Activated T-cell treated with anti-CD3 and anti-CD28 coated beads for 4 hours (primary cell): ENCODE measurements at places on chromosomes 5 and 9.
A peak's percentile ranks its signal among the peaks of the same experiment; 100 is the strongest.

DNA sequence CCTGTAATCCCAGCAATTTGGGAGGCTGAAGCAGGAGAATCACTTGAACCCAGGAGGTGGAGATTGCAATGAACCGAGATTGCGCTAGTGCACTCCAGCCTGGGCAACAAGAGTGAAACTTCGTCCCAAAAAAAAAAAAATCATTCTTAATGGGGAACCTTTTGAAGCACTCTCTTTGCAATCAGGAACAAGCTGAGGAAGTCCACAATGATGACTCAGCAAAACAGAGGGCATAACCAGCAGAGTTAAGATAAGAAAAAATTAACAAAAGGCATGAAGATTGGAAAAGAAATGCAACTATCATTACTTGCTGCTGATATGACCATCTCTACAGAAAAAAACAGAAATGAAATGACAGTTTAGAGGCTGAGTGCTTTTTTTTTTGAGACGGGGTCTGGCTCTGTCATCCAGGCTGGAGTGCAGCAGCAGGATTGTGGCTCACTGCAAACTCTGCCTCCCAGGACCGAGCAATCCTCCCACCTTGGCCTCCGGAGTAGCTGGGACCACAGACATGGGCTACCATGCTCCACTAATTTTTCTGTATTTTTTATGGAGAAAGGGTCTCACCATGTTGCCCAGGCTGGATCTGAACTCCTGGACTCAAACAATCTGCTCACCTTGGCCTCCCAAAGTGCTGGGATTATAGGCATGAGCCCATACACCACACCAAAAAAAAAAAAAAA, 88.0 kb downstream of the FNBP1 start:
- DNase-seq = no peak

DNA sequence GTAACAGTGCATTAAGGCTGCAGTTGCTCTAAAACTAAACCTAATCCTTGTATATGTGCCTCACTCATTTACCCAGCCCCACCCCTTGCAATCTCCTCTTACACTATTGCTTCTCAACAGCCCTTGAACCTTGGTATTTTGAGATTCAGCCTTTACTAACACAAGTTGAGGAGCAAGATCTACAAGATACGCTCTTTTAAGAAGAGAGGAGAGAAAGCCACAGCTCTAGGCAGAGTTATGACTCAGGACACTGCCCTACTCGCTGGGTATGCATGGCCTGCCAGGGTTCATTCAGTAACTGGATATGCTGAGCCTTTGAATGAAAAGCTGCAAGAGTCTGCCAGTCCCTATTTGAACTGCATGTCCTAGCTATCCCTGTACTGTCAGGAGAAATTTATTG, 219.5 kb downstream of the PCSK5 start:
- DNase-seq = no peak

- DNase-seq = no peak
These were observed 31.0 kb downstream of the TTC1 start for GRCh38 chr5:160039810-160040470.

GRCh38 chr9:135095470-135096407, 8.3 kb downstream of the OLFM1 start:
- no peak for DNase-seq

DNA sequence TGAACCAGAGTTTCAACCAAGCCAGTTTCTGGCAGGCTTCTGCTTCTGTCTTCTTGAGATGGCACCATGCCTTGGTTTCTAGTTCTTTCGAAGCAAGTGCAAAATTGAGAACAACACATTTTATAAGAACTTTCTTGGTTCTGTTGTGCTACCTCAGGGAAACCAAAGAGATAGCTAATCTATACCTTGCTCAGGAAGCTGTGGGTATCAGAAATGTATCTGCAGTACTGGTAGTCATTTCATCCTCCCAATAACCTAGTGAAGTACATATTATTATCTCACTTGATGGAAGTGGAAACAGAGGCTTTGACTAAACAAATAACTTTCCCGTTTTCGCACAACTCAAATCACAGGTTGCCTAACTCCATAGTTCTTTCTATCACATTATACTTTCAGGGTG, 246.6 kb downstream of the ENC1 start:
- DNase-seq = no peak

- DNase-seq = no peak
These were observed 714 bp downstream of the SEC24A start for GRCh38 chr5:134649163-134649835.

DNA sequence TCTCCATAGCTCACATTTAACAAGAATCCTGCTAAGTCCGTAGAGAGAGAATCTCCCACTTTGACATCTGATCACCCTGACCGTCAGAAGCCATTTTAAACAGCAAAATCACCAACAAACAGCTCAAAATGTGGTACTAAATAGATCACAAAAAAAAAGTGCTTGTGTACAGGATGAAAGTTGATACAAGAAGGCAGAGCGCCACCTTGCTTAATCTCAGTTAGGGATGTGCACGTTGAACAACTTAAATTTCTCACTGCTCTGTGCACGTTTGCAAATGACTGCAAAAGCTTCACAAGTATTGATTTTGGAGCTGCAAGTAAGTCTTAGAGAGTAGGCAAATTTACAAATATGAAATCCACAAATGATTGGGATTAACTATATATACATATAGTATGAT, 63.1 kb upstream of the NREP start:
- no peak for DNase-seq

- no peak for DNase-seq
These were observed 23.9 kb upstream of the SAP30L start for GRCh38 chr5:154421868-154422267.

GRCh38 chr9:20312732-20313131, 309.6 kb downstream of the MLLT3 start:
- DNase-seq = no peak

GRCh38 chr9:20023961-20024571, 235.2 kb upstream of the SLC24A2 start:
- no peak for DNase-seq

- no peak for DNase-seq
These were observed 63.1 kb downstream of the DOCK8 start for GRCh38 chr9:277601-278295.

GRCh38 chr5:144481861-144482260, 311.2 kb downstream of the KCTD16 start:
- no peak for DNase-seq

DNA sequence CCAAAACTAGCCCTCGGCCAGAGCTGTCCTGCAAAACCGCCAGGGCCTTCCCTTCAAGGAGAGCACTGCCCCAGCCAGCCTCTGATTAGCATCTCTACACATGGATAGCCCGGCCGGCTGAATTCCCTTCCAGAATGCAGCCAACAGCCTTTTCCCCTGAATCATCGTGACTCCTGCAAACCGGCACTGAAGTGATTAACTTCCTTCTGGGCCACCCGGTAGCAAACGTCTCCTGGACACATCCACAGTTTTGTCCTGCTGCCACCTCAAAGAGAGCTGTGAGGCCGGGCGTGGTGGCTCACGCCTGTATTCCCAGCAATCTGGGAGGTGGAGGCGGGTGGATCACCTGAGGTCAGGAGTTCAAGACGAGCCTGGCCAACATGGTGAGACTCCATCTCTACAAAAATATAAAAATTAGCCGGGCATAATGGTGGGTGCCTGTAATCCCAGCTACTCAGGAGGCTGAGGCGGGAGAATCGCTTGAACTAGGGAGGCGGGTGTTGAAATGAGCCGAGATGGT, 21.1 kb upstream of the EEIG1 start:
- DNase-seq = no peak

GRCh38 chr5:14385019-14385418, 196.6 kb upstream of the OTULINL start:
- DNase-seq = no peak

DNA sequence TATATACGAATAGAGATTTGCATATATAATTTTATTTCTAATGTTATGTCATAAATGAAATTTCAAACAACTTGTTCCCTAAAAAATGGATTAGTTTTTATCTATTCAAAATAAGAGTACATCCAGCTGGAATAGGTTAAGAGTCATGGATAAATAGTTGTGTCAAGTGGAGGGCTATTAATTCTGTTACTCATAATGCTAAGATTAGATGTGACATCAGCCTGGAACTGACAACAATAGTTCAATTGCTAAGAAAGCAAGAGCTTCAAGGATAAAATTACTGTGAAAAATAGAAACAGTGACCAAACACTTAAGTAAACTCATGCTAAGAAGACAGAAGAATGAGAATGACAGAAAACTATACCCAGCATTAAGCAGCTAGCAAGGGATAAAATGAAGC, 92.2 kb upstream of the CDH9 start:
- no peak for DNase-seq

GRCh38 chr9:4812858-4813257, 20.1 kb downstream of the RCL1 start:
- no peak for DNase-seq

- DNase-seq = no peak
These were observed 67.4 kb upstream of the SPINK5 start for GRCh38 chr5:147996379-147996778.

DNA sequence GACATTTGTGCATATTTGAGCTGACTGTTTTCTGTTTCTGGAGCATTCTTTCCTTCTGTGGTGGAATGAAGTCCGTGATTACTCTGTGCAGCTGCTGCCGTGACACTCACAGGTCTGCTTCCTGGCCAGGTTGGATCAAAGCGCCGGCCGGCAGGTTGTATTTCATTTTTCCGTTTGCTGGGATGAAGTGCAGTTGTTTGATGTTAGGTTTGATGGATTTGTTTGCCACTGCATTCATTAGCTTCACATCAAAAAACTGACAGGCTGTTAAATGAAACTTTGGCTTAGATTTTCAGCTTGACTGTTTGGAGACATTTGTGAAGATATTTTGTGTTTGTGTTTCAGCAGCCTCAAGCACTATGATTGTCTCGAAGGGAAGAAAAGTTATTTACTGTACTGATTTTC, 140.1 kb downstream of the KDM4C start:
- DNase-seq = no peak

DNA sequence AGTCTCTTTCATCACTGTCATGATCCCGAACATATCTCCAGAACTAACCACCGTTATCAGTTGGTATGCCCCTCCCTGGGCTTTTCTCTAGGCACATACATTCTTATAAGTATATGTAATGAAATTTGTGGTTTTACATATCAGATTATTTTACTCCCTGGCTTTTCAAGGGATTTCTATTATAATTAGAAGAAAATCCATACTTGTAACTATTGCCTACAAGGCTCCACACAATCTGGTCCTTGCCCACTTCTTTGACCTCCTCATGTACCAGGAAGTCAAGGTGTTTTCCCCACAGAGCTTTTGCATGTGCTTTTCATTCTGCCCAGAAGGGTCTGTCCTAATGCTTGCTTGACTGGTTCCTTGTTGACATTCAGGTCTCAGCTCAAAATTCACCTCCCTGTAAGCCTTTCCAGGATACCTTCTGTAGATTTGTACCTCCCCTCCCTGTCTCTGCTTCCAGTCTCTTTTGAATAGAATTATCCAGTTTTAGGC, 33.6 kb upstream of the HSD17B4 start:
- no peak for DNase-seq

DNA sequence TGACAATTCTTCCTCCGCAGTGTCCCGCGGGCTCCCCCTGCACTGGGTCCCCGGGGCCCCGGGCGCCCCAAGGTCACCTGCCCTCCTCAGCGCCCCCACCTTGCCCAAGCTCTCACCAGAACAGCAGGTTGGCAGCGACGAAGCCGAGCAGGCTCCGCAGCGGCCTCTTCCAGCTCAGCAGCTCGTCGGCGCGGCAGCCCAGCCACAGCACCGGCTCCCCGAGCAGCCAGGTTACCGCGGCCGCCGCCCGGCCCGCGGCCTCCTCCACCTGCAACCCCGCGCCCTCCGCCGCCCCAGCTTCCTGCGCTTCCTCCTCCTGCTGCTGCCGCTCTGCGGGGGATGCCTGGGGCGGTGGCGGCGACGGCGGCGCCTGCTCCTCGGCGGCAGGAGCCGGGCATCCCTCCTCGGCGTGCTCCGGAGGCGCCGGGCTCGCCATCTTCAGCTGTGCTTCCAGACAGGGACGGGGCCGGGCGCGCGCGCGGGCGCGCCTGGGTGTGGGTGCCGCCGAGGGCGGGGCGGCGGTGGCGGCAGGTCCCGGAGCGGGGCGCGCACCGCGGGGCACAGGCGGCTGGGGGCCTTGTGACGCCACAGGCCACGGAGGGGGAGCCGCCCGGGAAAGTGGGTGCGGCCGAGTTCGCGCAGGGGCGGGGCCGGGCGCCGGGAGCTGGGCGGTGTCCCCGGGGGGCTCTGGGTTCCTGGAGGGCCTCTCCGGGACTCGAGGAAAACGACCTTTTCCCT, at the start of gene RETREG1:
Gene RETREG1, minus strand, starts transcription at position 462 of the 738 bp plus-strand sequence. Its CDS starts 26 bp downstream, at position 436.
- DNase-seq = peak; percentile 79

DNA sequence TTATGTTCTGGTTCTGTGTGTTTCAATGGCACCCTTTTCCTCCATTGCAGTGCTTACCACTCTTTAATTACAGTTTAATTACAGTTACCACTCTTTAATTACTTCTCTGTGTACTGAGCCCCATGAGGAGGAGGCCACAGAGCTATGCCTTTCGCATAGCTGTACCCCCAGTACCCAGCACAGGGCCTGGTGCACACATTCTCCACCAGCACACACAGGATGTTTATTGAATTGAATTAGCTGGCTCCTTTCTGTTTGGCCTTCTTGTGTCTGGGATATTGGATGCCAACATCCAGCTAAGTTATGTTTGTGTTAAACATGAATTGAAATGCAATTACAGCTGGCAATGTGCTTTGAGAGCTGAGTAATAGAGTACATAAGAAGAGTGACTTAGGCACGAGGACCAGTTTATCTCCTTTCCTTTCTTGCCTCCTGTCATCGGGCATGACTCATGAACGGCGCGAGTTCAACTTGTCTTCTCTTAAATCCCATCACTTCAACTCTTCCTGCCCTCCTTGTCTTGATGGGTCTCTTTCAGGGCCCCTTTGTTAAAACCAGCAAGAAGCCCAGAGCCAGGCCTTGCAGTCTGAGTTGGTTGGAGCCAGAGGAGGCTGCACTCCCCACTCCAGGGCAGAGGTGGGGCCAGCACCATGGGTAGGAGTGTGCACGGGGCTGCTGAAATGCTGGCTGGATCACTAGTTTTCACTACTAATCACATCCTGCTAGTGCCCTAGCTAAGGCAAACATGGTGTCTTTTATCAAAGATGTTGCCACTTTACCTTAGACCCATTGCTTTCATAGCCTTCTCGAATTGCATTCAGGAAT, 37.4 kb downstream of the MVB12B start:
- DNase-seq = no peak

DNA sequence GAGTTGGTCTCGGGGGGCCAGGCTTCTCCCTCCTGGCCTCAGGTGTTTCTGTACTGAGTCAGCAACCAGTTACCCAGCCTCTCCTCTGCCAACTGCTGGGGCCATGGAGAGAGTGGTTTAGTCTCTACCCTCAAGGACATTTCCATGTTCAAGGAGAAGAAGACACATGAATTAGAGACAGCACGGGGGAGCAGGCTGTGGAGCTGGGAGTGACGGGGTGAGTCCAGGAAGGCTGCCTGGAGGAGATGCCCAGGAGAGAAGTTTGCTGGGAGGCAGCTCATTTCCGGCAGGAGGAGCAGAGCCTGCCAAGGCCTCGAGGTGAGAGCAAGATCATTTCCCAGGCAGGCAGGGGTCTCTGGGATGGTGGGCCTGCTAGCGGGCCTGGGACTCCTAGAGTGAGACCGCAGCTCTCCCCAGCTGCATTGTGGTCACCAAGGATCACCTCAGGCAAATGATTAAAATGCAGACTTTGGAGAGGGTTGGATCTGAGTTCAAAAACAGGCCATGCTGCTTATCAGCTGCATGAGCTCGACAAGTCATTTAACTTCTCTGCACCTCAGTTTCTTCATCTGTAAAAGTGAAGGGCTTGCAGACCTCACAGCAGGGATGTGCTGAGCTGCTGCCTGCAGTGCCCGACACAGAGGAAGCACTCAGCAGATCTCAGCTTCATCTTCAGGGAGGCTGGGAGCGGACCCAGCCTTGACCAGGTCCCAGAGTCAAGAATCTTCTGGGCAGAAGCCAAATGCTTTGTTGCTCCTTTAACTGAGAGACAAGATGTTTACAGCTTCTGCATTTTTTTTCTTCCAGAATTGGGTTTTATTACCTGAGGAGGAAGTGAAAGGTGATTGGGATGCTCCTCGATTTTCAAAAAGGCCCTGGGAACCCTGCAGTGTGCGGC, 35.2 kb downstream of the NEK6 start:
- no peak for DNase-seq
